ENCODE measurements at places on chromosomes 7 and 10.
A peak's percentile ranks its signal among the peaks of the same experiment; 100 is the strongest.

- DNase-seq = peak; percentile 96
These were observed 163.2 kb downstream of the TNS3 start for GRCh38 chr7:47418601-47419309.

DNA sequence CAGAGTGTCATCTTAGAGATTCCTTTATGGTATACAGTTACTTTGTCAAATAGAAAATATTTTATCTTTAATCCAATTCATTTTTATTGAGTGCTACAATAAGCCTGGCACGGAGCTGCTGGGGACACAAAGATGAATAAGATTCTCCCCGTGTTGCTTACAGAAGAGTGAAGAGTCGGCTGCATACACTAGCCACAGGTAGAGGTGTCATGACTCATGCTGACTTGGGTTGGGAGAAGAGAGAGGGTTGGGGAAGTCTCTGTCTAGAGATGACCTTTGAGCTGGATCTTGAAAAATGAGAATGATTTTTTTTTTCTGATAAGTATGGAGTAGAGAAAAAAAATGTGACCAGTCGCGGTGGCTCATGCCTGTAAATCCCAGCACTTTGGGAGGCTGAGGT, 289.9 kb upstream of the CELF2 start:
- no peak for DNase-seq

DNA sequence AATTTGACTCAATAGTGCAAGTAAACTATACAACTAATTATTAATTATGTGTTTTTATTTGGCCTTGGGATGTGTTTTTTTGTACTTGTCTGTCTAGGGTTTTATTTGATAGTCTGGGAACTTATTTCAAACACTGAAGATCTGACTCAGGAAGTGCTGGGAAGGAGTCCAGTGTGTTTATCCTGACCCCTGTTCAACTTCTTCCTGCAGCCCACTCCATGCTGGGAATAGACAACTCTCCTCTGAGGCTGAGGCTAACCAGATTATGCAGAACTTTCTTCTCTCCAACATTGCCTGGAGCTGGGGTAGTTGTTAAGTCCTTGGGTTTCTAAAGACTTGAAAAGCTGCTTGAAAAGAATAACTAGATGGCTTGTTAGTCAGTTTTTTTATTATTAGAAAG, 6.9 kb downstream of the CISD1 start:
- DNase-seq = peak; percentile 78

GRCh38 chr7:76280408-76280807, 22.1 kb upstream of the HSPB1 start:
- DNase-seq = no peak

All from astrocyte (in vitro differentiated cells and primary cell).